AG08395 (cell line): ENCODE measurements at places on chromosomes 7 and 10.
A peak's percentile ranks its signal among the peaks of the same experiment; 100 is the strongest.

- DNase-seq: no peak
Measured at GRCh38 chr10:6006546-6006945, 29.2 kb upstream of the IL15RA start.

DNA sequence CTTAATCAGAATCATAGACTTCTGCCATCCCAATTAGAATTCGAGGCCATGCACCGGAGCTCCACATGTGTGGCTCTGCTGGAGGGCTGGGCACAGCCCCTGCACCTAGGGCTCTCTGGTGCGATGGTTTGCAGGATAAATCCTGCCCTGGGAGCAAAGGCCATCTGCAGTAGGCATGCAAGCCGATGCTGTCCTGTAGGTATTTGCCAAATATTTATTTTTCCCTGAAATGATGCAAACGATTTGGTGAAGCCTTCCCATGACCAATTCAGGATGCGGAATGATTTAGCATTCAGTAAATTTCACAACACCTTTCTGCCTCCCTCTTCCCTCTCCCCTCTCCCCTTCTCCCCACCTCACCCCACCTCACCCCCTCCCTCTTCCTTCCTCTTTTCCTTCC is 170.6 kb downstream of the EBF3 start:
- no peak for DNase-seq

DNA sequence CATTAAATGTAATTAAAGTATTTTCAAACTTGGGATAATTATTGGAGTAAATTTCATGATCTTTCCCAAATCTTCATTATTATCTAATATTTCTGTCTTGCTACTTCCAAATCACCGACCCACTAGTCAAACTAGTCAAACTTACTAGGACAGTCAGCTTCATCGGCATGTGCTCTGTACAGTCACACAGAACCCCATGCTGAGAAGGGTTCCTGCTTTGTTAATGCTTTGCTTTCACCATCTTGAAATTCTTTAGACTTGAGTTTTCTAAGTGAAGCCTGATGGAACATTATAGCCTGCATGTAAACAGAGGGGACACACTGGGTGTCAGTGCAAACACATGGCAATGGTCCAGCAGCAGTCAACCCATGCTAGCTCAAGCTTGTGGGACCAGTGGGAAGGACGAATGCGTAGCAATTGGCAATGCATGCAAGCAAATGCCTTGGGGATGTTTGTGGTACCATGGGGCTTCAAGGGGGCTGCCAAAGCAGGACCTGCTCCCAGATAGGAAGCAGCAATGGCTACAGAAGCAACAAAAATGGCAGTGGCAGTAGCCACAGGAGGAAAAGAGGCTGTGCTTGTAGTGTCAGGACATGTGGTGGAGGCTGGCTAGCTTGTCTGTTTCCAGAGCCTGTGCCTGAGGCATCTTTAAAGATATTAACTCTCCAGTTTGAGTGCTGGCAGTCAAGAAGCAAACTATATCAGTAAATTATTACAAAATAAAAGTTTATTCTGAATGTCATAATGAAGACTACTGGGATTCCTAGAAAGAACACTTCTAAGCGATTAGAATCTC is 441.1 kb upstream of the SEMA3D start:
- DNase-seq: no peak

DNA sequence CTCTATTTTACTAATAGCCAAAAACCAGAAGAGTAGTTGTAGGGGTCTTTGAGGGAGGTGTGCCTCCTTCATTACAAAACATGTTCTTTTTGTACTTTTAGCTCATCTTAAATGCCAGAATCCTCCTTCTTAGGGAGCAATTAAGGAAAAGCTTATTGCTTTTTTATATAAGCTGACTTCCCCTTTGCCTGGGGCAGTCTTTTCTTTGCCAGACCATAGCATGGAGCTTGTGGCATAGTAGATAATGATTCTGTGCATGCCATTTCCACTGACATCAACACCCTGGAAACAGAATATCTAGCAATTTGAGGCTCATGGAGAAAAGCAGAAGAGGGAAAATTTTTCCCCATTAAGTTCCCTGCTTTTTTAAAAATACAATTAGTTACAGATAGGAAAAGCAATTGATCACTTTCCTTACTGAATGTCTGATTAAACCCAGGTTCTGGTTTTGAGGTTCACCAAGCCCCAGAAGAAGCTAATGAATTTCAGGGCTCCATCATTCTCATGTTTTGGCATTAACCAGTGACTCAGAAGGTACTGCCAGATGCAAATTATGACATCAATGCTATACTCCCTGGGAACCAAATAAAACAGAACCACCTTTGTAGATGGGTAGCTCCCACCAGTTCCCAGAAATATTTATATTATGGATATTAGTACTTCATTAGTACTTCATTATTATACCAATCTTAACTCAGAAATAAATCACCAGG is 410.6 kb downstream of the KCNMA1 start:
- DNase-seq: no peak

DNA sequence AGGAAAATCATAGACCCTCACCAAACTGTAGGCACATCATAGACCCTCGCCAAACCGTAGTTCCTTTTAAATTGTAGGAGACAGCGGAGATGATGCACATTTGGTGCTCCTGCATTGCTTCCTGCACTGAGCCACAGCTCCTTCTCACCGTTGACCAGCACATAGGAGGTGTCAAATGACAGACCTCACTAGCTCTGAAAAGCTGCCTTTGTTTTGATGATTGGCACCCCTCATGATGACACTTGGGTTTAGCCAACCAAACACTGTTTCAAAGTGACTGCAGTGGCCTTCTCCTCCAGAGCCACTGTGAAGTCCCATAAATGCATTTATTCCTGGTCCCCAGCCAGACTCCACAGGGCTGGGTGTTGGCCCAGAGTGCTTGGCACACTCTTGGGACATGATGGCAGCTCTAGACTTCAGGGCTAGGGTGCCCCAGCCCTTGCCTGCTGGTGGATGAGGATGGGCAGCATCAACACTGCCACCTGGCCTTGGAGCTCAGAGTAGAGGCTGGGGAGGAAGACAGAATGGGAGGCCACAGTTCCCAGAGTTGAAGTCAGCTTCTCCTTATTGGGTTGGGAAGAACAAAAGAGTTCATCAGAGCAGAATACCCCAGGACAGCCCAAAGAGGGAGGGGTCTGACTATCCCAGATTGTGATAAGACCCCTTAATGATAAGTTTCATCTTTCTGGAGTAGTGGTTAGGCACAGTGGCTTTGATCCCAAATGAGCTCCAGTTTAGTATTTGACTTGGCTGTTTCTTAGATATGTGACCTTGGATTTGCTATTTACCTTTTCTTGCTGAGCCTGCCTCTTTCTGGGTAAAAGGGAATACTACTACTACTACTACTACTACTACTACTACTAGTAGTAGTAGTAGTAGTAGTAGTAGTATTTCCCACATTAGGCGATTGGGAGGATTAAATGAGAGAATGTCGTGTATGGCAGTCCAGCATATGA is 75.3 kb downstream of the MTPN start:
- DNase-seq: no peak

DNA sequence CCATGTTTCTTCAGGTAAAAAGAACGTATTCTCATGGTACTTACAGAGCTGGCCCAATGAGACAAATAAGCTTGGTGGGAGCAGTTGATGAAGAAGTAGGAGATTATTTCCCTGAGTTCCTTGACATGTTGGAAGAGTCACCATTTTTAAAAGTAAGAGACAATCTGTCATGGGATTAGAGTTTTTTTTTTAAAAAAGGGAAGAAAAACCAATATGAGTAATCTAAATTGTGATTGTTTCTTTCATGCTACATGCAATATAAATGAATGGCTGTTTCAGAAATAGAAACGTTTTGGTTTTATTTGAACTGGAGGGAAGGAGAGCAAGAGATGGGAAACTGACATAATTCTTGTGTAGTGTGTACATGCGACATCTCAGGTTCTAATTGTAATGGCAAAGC is 32.8 kb downstream of the TMEM60 start:
- DNase-seq: no peak

DNA sequence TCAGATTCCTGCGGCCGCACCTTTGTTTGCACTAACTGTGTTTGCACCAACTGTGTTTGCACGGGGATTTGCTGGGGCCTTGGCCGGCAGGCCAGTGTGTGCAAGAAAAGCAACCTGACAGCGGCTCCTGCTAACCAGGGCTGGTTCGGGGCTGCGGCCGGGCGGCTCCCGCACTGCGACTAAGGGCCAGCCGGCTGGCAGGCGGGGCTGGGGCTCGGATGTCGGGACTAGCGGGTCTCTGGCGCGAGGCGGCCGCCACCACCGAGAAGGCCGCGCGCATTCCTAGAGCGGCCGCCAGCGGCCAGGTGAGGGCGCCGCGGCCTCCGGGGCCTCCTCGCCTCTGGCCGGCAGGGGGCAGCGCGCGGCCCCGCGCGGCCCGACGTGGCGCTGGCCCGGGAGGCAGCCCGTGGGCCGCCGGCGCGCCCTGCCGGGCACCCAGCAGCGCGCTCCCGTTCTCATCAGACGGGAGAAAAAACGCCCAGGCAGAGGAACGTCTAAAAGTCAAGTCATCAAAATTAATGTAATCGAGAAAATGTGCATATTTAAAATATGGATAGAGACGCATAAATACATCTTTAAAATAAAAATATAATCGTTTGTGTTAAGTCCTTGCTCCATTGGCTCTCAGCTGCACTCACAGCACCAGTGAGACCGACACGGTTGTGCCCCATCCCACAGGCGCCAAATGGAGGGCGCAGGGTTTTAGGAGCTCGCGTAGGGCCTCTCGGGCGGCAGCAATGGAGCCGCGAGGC is 38.5 kb downstream of the ZNF777 start:
- peak; percentile 88 for DNase-seq
